ENCODE measurements at places on chromosomes 11 and 22.

DNA sequence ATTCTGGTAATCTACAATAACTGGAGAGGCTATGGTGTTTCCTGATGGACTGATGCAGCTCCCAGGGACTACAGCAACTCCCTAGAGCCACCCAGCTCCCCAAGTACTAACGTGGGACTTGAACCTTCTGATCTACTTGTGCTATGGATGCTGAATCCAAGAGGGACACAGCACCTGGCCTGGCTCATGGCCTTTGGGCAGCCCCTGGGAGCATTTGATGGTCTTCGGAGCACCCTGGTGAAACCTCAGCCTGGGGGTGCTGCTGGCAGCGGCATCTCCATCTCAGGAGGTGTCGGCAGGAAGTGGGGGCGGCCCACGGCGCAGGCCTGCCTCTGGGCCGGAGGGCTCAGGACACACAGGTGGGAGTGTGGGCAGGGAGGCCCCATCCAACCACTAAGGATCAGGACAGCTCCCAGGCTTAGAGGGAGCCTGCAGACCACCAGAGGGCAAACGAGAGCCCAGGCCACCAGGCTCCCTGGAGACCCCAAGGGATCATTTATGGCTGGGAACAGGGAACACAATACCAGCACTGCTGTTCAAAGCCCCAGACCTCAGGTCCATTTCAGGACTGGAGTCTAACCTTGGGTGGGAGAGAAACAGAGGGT lies 8.7 kb downstream of the EHD1 start:
- peak; percentile 48 for DNase-seq

DNA sequence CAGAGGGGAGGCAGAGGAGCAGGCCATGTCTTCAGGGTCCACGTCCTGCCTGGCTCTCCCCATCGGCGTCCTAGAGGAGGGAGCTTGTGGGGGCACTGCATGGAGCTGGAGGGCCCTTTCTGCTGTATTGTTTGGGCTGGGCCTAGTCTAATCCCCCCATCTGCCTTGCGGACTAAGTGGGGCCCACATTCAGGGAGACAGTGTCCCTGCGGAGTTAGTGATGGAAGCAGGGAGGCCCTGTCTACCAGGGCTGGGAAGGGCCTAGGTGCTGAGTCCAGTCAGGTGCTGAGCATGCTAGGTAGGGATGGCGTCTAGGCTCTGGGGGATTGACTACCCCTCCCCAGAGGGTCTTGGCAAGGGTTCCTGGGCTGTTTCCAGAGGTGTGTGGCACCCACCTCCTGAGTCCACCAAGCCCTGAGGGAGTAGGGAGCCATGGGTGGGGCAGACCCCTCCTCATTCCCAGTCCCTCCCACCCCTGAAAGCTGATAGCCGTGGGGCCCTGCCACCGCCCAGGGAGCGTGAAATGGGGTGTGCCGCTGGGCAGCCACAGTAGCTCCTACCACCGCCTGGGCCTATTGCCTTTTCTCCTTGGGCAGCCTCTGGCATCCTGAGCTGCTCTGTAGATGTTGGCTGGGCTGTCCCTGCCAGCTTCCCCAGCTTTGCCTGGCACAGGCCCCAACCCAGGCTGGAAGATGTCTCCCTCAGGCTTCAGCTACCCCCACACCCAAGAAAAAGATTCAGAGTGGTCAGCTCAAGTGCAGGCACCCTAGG lies 1.9 kb upstream of the POLD4 start:
- DNase-seq: no peak

- DNase-seq: no peak
These were observed 662.6 kb downstream of the METTL15 start for GRCh38 chr11:28770806-28771205.

- DNase-seq: no peak
These were observed 73.0 kb downstream of the OSBP2 start for GRCh38 chr22:30767661-30768060.

DNA sequence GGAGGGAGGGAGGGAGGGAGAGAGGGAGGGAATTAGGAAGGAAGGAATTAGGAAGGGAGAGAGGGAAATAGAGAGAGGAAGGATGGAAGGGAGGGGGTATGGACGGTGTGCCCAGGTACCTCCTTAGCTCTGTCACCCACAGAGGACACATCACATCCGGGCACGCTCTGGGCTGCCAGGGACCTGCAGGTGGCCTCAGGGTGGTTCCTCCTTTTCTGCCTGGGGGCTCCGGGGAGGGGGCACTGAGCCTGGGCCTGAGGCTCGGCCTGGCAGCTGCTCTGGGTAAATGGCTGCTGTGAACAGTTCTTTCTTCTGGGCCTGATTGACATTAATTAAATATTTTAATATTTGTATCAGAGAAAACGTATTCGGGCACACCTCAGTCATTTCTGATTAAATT lies 733.5 kb downstream of the BRD1 start:
- DNase-seq: no peak

GRCh38 chr11:120577624-120578363 lies 66.2 kb downstream of the GRIK4 start:
- DNase-seq: no peak

GRCh38 chr11:33211580-33211979 lies 45.6 kb upstream of the HIPK3 start:
- no peak for DNase-seq

DNA sequence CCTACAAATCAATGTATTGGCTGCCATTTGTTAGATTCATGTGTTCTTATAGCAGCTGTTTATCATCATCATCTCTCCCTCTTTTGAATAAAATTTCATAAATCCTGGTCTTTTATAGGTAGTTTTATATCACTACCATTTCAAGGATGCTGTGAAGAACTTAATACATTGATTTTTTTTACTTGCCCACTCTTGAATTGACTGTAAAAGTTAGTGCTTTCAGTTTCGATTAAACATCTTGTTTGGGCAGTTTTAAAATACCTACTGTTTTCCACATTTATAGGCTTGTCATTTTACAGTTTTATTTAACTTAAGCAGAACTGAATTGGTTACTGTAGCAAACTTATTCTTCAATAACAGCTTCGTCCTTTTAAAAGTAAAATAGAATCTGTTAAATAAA lies 59.5 kb downstream of the TTC17 start:
- DNase-seq: no peak

DNA sequence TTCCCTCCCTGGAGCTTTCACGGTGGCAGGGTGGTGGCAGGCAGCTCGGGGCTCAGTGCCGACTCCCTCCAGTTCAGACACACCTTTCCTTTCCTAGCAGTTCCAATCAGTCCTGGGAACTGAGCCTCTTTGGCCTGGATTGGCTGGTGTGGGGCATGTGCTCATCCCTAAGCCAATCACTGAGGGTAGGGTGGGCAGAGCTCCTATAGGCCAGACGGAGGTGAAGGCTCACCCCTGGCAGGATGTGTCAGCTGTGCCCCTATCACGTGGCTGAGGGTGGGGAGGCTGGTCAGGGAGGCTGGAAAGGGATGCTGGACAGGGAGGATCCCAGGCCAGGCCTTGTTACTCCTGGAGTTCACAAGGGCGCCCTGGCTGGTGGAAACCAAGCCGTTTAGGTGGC lies 40.2 kb downstream of the CACNA1I start:
- no peak for DNase-seq

GRCh38 chr11:72406540-72407527 lies 27.5 kb downstream of the CLPB start:
- DNase-seq: no peak

DNA sequence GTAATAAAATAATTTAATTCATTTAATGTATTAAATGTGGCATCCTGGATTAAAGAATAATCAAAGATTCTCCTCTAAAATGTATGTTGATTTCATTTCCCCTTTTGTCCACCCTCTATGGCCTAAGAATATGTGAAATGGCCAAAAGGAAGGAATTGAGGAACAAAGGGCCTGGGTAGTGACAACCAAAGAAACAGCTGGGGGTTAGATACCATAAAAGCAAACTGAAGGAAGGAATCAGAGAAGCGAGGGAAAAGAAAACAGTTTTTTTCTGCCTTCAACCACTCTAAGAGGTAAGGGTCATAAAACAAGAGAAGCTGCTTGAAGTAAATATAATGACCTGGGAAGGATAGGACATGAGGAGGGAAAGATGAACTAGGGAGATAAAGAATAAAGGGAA lies 139.3 kb downstream of the FAM76B start:
- no peak for DNase-seq

DNA sequence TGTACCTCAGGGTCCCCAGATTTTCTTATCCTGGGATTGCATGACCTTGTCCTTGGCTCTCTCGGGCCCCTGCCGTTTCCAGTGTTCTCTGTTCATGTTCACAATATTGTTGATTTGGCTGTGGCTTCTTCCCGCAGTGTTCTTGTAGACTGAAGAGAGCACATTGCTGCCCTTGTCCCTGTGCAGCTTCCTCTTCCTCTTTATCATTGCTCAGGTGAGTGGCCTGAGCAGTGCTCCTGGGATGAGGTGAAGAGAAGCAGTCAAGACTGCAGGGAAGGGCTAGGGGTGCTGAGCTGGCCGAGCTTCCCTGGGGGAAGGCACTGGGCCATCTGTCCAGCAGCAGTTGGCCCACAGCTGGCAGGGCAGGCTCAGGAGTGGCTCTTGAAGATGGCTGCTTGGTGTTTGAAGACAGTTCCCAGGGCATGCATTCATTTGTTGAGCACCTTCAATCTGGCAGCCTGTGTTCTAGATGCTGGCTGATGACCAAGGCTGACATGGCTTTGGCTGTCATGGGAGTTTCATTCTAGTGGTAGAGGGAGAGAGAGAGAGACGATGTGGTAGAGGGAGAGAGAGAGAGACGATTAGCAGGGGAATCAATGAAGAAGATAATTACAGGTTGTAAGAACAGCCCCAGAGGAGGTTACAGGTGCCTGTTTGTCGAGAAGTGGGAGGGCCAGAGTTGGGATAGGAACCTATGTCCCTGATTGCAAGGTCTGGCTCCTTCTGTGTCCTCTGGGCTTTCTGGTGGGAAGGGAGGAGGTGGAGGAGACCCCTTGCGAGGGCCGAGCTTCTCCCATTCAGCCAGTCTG lies 17.4 kb downstream of the BMAL1 start:
- no peak for DNase-seq

GRCh38 chr11:123231777-123232176 lies 36.7 kb upstream of the CLMP start:
- DNase-seq: no peak

- DNase-seq: no peak
These were observed 193.7 kb downstream of the OPCML start for GRCh38 chr11:133338588-133338987.

DNA sequence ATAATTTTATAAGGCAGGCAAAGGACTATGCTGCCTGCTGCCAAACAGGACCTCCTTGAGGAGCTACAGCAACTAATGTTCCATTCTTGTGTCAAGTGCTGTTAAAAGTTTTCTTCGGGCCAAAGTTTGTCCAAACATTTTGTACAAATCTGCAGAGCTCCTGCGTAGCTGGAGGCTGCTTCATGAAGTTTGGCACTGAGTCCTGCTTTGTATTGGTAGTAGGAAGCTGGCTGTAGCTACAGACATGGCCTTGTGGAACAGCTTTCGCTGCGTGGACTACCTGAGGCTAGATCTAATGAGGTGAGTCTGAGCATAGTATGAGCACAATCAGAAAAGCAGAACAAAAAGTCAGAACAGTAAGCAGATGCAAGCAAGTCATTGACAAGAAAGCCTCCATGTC lies 528.1 kb downstream of the DLG2 start:
- DNase-seq: no peak

- no peak for DNase-seq
These were observed 953.3 kb downstream of the METTL15 start for GRCh38 chr11:29061452-29061851.

DNA sequence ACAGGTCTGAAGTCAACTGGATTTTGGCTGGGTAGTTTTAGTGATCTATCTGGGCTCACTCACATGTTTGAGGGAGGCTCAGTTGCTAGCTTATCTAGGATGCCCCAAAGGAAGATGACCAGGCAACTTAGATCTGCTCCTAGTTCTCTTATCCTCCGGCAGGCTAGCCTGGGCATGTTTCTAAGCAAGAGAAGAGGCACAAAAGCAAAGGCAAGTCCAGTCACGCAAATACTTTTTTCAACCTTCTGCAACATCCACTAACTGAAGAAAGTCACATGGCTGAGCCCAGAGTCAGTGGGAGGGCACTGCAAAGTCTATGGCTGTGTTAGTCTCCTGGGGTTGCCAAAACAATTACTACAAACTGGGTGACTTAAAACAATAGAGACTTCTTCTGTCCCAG lies 32.9 kb upstream of the FSHB start:
- DNase-seq: no peak

DNA sequence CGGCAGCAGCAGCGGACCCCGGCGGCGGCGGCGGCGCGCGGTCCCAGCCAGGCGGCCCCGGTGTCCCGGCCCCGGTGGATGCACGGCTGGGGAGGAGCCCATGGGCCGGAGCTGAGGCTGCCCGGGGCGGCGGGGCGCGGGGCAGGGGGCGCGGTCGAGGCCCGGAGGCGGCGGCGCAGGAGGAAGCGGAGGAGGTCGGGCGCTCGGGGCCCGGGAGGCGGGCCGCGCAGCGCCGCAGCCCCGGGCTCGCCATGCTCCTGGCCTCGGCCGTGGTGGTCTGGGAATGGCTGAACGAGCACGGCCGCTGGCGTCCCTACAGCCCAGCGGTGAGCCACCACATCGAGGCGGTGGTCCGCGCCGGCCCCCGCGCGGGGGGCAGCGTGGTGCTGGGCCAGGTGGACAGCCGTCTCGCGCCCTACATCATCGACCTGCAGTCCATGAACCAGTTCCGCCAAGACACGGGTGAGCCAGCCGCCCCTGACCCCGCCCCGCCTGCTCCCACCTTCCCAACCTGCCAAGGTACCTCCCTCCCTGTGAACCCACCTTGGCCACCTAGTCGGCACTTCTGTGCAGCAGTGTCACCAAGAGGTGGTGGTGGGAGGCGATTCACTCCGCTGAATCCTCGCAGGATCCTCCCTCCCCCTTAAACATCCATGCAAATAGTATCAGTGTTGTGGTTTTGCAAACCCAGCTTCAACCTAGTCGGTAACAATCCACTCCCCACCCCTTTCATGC lies 580 bp downstream of the DTX4 start:
- no peak for DNase-seq

DNA sequence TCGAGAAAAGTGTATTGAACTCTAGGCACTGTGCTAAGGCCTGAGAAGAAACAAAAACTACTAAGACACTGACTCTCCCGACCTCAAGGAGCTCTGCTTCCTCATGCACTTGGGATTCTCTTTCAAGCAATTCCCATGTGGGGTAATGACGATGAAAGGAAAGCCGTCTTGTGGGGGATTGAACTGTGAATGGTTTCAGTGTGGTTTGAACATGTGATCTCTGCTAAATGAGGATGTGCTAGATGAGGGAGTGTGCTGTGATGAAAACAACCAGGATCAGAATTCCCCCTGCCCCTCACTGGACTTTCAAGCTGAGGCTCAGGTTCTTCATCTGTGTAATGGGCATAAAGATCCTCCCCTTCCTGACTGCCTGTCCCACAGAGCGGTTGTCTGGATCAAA lies 74.9 kb downstream of the DEPDC5 start:
- no peak for DNase-seq

- DNase-seq: no peak
These were observed 6.6 kb upstream of the FLI1 start for GRCh38 chr11:128687321-128687720.

GRCh38 chr11:108780119-108780518 lies 115.2 kb downstream of the DDX10 start:
- DNase-seq: no peak

DNA sequence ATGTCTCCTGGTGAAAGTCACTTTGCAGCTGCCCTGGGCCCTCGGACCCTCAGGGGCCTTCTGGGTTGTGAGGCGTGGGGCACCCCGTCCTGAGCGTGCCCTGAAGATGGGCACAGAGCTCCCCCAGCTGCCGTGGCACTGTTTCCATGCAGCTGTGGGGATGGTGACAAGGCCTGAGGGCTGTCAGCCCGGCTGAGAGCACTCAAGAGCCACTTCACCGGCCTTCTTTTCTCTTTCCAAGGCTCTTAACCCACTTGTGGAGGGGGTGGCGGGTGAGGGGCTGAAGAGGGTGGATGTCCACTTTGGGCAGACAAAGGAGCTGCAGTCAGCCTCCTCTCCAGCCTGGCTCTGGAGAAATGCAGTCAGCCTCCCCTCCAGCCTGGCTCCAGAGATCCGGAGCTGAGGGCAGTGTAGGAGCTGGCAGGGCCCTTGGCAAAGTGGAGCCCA lies 239.5 kb downstream of the ST3GAL4 start:
- no peak for DNase-seq
